CD4-positive, alpha-beta T cell treated with Interleukin-2 at 100 ng/mL for 4 hours (primary cell): ENCODE measurements at places on chromosomes 5 and 9.

DNA sequence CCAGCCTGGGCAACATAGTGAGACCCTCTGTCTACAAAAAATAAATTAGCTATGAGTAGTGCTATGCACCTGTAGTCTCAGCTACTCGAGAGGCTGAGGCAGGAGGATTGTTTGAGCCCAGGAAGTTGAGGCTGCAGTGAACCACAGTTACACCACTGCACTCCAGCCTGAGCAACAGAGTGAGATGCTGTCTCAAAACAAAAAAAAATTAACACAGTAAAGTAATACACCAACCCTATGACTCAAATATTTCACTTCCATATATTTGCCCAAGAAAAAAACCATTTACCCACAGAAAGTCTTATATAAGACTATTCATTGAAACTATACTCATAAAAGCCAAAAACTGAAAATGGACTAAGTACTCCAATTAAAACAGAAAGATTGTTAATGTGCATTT, 16.2 kb downstream of the SMIM23 start:
- no peak for DNase-seq

GRCh38 chr9:134324359-134325095, 1.7 kb upstream of the RXRA start:
- peak; percentile 52 for DNase-seq

DNA sequence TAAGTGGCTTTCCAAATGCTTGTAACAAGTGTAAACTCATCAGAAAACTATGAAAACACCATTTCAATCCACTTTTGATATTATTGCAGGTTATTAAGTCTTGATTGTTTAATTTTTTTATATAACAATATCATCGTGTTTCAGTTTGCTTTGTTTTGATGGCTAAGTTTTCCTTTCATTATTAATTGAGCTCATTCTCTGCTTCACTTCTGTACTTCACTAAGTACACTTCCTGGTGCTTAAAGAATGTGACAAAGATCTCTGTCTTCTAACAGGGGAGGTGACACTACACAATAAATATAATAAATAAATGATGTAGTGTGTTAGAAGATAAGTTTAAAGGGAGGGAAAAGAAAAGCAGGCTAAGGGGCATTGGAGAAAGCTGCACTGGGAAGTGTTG, 13.0 kb upstream of the RAD23B start:
- no peak for DNase-seq

GRCh38 chr5:32600054-32600622, 14.8 kb downstream of the SUB1 start:
- DNase-seq = no peak

DNA sequence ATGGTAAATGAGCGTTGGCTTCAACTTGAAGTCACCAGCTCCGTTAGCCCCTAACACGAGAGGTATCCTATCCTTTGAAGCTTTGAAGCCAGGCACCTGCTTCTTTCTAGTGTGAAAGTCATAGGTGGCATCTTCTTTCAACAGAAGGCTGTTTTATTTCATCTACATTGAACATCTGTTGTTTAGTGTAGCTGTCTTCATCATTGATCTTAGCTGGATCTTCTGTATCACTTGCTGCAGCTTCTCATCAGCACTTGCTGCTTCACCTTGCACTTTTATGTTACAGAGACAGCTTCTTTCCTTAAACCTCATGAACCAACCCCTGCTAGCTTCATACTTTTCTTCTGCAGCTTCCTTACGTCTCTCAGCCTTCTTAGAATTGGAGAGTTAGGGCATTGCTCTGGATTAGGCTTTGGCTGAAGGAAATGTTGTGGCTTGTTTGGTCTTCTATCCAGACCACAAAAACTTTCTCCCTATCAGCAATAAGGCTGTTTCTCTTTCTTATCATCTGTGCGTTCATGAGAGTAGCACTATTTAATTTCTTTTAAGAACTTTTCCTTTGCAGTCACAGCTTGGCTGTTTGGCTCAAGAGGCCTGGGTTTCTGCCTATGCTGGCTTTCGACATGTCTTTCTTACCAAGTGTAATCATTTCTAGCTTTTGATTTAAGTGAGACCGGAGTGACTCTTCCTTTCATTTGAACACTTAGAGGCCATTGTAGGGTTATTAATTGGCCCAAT, 47.2 kb downstream of the PCSK5 start:
- no peak for DNase-seq

GRCh38 chr5:179343719-179344430, 1.4 kb downstream of the ADAMTS2 start:
- no peak for DNase-seq

- peak; percentile 75 for DNase-seq
These were observed 52.1 kb downstream of the IL31RA start for GRCh38 chr5:55903121-55903701.

GRCh38 chr5:77397686-77398292, 94.3 kb downstream of the WDR41 start:
- DNase-seq = no peak

DNA sequence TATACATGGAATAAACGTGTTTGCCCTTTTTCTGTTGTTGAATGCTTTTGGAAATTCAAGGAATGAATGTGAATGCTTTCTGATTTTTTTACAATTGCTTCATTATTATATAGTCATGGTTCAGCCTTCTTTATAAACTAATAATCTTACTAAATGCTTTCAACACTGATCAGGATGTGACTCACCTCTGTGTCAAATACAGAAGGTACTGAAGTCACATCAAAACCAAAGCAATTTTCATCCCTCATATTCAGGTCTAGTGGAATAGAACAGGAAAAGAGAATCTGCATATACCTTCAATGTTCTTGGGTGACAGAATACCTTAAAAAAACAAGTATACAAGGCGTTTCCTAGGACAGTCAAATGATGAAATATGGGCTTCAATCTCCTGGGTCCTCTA, 170.7 kb downstream of the PDE4D start:
- no peak for DNase-seq

- no peak for DNase-seq
These were observed 102.4 kb upstream of the RFX3 start for GRCh38 chr9:3628239-3628638.

- DNase-seq = no peak
These were observed 68.7 kb downstream of the PCDH1 start for GRCh38 chr5:141809380-141810096.

DNA sequence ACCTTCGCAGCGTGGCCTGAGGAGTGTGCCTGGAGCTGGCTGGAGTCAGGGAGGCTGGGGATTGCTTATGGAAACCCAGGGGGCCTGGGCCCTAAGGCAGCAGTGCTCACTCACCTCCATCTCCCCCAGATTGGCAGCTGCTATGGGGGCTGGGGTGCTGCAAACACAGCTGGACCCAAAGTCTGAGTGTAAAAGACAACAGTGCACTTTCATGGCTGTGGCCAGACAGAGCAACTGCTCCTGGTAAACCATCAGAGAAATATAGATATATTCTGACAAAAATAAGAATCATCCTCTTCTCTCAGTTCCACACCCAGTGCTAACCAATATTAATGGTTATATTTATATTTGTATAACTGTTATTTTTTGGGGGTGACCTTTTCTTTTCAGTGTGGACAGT, 123.9 kb downstream of the TENT4A start:
- DNase-seq = no peak

DNA sequence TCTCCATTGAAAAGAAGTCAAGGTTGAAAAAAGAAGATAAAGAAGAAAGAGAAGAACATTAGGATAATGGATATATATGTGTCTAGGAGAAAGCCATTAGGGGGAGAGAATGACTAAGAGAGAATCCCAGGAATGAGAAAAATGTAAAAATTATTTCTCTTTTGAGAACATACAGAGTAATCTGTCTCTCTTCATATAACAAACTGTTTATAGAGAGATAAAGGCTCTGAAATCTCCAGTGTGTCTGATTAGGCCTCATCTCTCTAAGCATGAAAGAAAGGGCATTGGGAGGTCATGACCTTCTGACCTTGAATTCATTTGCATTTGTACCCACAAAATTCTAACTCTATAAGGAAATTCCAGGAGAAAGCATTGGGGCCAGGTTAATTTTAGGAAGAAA, 3.5 kb upstream of the MPDZ start:
- DNase-seq = no peak

GRCh38 chr9:92611621-92612285, 58.2 kb downstream of the IPPK start:
- DNase-seq = no peak

DNA sequence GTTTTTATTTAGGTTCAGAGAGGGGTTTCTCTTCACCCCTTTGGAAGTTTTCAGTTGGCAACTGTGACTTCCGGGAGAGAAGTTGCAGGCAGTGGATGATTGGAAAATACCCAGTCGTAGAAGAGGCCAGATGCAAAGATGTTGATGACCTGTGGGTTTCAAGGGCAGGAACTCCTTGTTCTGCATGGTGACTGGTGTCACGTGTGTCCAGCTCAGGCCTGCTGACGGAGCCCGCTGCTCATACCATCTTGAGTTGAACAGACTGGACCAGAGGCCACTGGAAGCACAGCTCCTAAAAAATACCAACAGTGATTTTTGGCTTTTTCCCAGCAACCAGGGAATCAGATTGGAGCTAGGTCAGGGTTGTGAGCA, 243.9 kb upstream of the KLF4 start:
- DNase-seq = no peak

GRCh38 chr5:170297589-170298462, at the start of gene LCP2:
LCP2 (minus strand) TSS chr5:170297777; CDS start chr5:170297611, 166 bp downstream.
- peak; percentile 87 for DNase-seq

- DNase-seq = no peak
These were observed 238.4 kb upstream of the DMRT1 start for GRCh38 chr9:603126-603525.

GRCh38 chr5:133366438-133366837, 245.9 kb downstream of the FSTL4 start:
- no peak for DNase-seq

- no peak for DNase-seq
These were observed 151.1 kb downstream of the ARL15 start for GRCh38 chr5:54159153-54159892.

DNA sequence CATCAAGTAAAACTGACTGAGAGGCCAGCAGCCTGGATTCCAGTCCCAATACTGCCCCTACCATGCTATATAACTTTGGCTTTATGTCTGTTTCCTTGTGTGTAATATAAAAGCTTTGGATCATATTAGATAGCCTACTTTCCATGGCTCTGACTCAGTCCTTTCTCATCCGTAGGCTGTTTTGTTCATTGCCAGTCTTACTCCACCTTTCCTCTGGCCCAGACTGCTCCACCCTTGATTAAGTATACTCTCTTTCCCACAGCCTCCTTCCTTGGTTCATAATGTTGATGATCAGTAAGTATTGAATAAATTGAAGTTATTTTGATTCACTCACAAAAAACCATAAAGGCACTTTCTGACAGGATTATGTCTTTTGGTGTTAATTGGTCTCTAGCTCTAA, 1.5 kb upstream of the MRPS30 start:
- DNase-seq = no peak

- no peak for DNase-seq
These were observed 320.2 kb upstream of the NREP start for GRCh38 chr5:112077180-112077579.

GRCh38 chr9:70761139-70761670, 346.7 kb upstream of the KLF9 start:
- no peak for DNase-seq

DNA sequence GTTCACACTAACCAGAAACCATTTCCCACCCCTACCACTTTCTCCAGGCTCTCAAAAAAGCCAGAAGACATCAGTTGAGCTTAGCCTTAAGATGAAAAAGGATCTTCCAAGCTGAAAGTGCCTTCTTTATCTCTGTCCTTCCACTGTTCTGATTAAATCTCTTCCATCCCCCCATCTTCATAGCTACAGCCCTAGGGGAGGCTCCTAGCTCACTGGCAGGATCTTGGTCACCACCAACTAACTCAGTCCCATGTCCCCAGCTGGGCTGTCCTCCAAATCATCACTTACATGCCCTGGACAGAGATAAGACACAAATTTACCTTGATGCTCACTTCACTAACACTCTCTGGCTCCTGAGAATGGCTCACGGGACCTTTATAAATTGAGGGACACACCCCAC, 14.3 kb downstream of the LCP2 start:
- DNase-seq = no peak

- DNase-seq = no peak
These were observed 7.9 kb downstream of the BTNL9 start for GRCh38 chr5:181047921-181048320.

- no peak for DNase-seq
These were observed 31.6 kb downstream of the B4GALT1 start for GRCh38 chr9:33135470-33135958.

DNA sequence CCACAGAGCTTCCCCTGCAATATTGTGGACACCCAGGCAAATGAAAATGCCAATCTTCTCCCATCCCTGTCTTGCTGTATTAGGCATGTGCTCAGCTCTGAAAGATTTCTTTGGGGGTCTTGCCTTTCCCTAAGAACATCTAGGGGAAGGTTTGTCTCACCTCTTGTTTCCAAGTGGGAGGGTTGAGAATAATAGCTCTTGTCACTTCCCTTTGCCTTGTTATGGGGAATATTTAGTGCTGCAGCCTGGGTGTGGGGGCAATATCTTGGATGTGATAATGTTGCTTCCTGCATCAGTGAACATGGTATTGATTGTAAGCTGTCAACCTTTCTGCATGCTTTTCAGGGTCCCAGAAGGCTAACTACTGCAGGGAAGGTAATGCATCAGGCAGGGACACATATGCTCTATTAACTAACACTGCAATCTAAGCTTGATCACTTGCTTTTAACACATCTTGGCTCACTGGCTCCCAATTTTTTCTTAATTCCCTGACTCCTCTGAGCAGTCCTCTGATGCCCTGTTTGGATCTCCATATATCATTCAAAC, 66.1 kb upstream of the GPR151 start:
- DNase-seq = no peak
